ENCODE measurements at places on chromosomes 1 and 21. TPM values are rescaled to one million over a fixed set of nuclear protein-coding genes. Genes with fewer than 3 reads are reported as not detected.

DNA sequence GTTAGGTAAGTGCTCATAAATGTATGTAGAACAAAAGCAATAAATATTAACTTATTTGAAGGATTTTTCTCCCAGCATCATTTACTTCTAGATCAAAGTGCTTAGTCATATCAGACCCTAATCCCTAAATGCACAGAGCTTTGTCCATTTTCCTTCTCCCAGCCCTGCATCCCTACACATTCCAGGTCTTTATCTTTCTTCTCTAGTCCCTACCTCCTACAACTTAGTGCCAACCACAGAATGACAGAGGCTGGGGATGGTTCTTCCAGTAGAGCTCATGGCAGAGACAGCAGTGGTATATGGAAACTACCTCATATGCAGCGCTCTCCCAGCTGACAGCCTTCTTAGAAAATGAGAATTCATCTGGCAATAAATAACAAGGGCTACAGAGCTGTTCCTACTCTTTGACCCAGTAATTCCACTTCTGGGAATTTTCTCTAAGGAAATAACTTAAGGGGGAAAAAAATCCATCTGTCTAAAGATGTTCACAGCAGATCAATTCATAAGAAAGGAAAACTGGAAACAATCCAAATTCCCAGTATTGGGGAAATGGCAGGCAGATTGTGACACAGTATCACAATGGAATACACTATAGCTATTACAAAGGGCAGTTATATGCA is 62.9 kb upstream of the ROR1 start:
- H3K27ac ChIP-seq: no peak overlapping the region
- no peak for DNase-seq
- H3K36me3 ChIP-seq: no peaks in the 10 kb centered on the region
- H3K4me3 ChIP-seq: no peak overlapping the region

- H3K27ac ChIP-seq: no peak overlapping the region
- no peak for DNase-seq
- no peaks in the 10 kb centered on the region for H3K36me3 ChIP-seq
Observed at GRCh38 chr1:176033881-176034280, 173.2 kb downstream of the COP1 start.

DNA sequence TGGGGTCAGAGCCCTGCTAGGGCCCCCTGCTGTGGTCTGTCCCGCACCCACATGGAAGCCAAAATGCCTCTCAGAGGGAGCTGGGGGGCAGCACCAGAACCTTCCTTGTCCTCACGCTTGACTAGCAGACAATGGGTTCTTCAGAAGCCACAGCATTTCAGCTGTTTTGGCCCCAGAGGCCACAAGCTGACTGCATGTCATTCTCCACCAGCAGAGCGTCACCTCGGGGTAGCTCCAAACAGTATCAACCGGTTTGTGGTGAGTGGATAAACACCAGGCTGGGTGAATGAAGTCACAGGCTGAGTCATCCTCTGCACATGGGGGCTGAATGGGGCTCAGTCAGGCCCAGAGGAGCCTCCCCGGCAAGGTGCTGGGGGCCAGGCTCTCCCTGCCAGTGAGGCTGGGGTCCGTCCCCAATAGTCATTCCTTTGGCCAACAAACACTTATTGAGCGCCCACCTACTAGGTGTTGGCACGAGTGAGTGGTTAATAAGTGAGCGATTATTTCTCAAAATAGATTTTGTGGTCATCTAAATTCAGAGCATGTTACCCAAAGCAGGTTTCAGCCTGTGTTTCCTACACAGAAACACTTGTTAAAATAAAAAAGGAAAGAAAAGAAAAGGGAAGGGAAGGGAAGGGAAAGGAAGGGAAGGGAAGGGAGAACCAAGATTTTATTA is 9.1 kb downstream of the OLIG1 start:
- H3K4me3 ChIP-seq: peak overlapping the region; percentile 10
- H3K36me3 ChIP-seq: no peaks in the 10 kb centered on the region
- H3K27me3 ChIP-seq: no peaks in the 10 kb centered on the region

- no peak overlapping the region for H3K27ac ChIP-seq
- H3K4me1 ChIP-seq: peaks cover 4% of the 10 kb centered on the region
- H3K27me3 ChIP-seq: peaks cover 12% of the 10 kb centered on the region
- DNase-seq: peak; percentile 86
- H3K36me3 ChIP-seq: no peaks in the 10 kb centered on the region
- no peak overlapping the region for H3K4me3 ChIP-seq
Observed at GRCh38 chr1:10960411-10961299, 51.8 kb upstream of the TARDBP start.

GRCh38 chr1:234844479-234845031 is 234.6 kb upstream of the IRF2BP2 start:
- no peak overlapping the region for H3K27ac ChIP-seq
- H3K36me3 ChIP-seq: no peaks in the 10 kb centered on the region
- no peaks in the 10 kb centered on the region for H3K27me3 ChIP-seq
- peaks cover 3% of the 10 kb centered on the region for H3K4me1 ChIP-seq
- H3K4me3 ChIP-seq: no peak overlapping the region
- DNase-seq: no peak

Gene PAFAH2
- 4.0 TPM for total RNA-seq

- H3K4me1 ChIP-seq: peaks cover 28% of the 10 kb centered on the region
- H3K36me3 ChIP-seq: no peaks in the 10 kb centered on the region
- no peaks in the 10 kb centered on the region for H3K27me3 ChIP-seq
- H3K4me3 ChIP-seq: no peak overlapping the region
- DNase-seq: no peak
- H3K27ac ChIP-seq: no peak overlapping the region
Observed at GRCh38 chr21:45893740-45894449, 87.7 kb upstream of the COL6A1 start.

- H3K36me3 ChIP-seq: no peaks in the 10 kb centered on the region
- H3K4me1 ChIP-seq: no peaks in the 10 kb centered on the region
Observed at GRCh38 chr1:216032284-216032683, 391.0 kb downstream of the USH2A start.

DNA sequence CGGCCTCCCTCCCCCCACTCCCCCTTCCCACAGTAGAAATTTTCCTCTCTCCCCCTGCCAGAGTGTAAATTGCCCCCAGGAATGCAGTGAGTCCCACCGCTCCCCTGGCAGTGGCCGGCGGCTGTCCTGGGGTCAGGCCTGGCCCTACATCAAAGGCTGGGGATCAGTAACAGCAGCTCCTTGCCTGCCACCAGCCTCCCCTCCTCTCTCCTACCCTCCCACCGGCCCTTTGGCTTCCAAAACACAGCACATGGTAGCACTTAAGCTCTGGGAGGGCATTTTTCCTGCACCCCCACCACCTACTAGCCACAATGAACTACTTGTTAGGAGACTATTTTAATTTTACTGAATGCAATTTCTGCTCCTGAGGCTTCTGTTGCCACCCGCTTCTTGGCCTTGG is 9.0 kb upstream of the COL8A2 start:
- H3K4me3 ChIP-seq: no peak overlapping the region
- peaks cover 8% of the 10 kb centered on the region for H3K4me1 ChIP-seq
- no peak for DNase-seq
- no peak overlapping the region for H3K27ac ChIP-seq

DNA sequence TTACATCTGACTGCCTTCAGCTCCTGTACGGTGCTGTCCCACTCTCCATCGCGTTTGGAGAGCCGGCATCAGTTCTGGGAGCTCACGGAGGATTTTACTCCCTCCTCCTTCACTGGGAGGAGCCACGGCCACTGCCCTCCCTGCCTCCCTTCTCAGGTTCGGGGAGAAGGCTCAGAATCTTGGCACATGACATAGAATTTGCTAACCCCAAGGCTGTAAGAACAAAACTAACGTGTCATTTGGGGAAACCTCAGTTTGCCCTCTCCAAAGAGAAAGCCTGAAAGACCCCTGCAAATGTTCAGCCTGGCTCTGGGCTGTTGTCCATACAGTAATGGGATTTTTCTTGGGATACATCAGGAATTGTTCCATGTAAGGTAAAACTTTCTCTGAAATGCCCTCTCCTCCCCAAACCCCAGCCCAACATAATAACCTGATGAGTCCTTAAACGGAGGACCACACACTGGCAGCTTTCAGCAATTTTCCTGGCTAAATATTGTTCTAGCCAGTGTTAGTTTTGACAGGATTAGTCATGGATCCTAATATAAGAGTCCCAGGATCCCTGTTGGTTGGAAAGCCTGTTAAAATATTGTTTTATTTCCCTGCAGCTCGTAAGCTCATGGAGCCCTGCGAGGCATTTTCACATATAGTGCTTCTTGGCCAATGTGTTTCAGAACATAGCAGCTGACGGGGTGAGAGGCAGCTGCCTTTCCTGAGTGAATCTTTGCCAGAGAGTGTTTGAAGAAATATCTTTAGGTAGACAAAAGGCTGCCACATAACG is 98.8 kb downstream of the RHOU start:
- H3K36me3 ChIP-seq: no peaks in the 10 kb centered on the region
- no peak overlapping the region for H3K4me3 ChIP-seq
- peaks cover 19% of the 10 kb centered on the region for H3K4me1 ChIP-seq
- no peak for DNase-seq
- H3K27me3 ChIP-seq: no peaks in the 10 kb centered on the region

- no peaks in the 10 kb centered on the region for H3K27me3 ChIP-seq
- no peaks in the 10 kb centered on the region for H3K36me3 ChIP-seq
Observed at GRCh38 chr1:93811326-93812065, 67.5 kb downstream of the DNTTIP2 start.

Gene WNT9A
- 0.79 TPM for total RNA-seq

Gene FNDC10
- 1.9 TPM for total RNA-seq

Gene CYP4Z1
- not detected for total RNA-seq

DNA sequence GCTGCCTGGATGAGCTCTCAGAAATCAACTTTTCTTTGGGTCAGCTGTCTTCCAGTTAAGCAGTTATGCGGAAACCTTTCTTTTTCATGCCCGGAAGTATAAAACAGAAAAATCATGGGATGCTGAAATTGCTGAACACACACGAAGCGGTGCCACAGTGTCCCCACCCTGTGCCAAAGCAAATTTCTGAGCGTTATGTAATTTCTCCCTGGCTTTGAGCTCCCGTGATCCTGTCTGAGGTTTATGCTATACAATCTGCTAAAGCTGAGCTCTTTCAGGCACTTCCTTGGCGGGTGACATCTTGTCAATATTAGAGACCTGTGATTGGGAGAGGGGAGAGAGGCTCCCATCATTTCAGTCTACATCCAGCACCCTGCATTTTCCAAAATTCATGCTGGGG is 201.7 kb downstream of the ROR1 start:
- no peaks in the 10 kb centered on the region for H3K4me1 ChIP-seq
- no peaks in the 10 kb centered on the region for H3K27me3 ChIP-seq
- DNase-seq: no peak
- no peak overlapping the region for H3K27ac ChIP-seq
- no peak overlapping the region for H3K4me3 ChIP-seq

Gene UMODL1
- 0.79 TPM for total RNA-seq

GRCh38 chr1:234555390-234556024 is 54.5 kb downstream of the IRF2BP2 start:
- H3K27me3 ChIP-seq: no peaks in the 10 kb centered on the region
- no peaks in the 10 kb centered on the region for H3K4me1 ChIP-seq
- H3K36me3 ChIP-seq: no peaks in the 10 kb centered on the region
- DNase-seq: no peak

Measured in SJCRH30 (cell line).